ENCODE measurements at places on chromosomes 1 and 21.

- DNase-seq: peak; percentile 77
Measured at GRCh38 chr21:32382108-32382644, 10.6 kb downstream of the URB1 start.

DNA sequence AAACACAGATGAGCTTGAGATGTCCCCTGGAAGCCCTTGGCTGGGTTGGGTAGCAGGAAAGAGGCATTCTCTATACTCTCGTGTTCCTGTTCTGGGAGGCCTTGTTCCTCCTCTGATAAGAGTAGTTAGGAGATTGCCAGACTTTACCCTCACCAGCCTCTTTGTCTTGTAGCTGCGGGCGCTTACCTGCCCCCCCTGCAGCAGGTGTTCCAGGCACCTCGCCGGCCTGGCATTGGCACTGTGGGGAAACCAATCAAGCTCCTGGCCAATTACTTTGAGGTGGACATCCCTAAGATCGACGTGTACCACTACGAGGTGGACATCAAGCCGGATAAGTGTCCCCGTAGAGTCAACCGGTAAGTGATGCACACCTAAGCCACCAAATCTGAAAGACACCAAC lies 5.2 kb downstream of the AGO1 start:
- DNase-seq: no peak

- DNase-seq: no peak
Measured at GRCh38 chr1:42933610-42934491, 24.8 kb downstream of the SLC2A1 start.

GRCh38 chr1:12480748-12481362 lies 137.2 kb downstream of the DHRS3 start:
- DNase-seq: peak; percentile 74

GRCh38 chr1:192700834-192701271 lies 64.9 kb downstream of the RGS13 start:
- DNase-seq: peak; percentile 87

DNA sequence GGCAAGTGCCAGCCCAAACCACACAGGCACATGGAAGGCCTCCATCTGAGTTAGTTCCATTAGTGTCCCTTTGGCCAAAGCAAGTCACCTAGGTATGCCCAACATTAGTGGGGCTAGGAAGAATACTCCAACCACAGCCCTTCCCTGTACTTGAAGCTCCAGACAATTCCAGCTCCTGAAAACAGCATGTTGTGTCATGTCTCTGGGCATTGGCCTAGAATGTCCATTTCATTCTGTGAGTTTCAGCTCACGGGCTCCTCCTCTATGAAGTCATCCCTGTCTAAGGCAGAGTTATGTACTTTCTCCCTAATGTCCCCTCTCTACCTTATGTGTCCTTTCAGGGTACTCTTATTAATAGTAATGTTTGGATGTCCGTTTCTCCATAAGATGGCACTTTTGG lies 96.5 kb upstream of the SPATA6 start:
- no peak for DNase-seq

DNA sequence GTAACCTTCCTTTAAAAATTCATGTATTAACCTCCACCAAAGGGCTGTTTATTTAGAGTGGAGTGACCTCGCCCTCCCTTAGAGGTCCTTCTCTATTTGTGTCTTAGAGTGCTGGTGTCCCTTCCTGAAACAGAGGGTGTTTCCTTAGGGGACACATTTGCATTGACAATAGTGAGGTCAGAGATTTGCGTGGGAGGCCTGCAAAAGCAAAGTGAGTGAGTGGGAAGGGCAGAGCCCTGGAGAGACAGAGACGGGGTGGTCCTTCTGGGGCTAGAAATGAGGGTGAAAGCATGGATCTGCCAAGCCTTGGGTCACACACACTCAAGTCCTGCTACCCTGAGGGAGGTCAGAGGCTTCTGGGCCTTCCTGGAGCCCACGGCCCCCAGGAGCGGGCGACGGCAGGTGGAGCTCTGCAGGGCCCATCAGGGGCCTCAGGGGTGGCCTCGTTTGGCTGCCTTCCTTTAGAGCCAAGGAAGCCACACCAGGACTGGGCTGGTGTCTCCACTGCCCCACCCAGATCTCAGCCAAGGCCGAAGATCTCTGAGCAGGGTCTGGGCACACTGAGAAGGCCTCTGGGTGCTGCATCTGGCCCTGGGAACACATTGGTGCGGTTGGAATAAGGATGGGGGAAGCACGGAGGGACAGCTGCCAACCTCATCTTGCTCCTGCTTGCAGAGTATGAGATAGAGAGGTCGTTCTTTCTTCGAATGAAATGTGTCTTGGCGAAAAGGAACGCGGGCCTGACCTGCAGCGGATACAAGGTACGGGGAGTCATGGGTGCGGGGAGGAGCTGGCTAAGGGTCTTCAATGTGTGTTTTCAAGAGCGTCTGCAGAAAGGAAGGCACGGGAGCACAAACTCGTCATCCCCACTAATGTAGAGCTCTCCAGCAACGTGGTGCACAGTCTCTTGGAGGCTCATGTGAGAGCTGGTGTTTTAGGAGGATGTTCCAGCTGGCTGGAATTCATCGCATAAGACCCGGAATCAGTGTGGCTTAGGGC lies 23.8 kb downstream of the SIM2 start:
- no peak for DNase-seq

DNA sequence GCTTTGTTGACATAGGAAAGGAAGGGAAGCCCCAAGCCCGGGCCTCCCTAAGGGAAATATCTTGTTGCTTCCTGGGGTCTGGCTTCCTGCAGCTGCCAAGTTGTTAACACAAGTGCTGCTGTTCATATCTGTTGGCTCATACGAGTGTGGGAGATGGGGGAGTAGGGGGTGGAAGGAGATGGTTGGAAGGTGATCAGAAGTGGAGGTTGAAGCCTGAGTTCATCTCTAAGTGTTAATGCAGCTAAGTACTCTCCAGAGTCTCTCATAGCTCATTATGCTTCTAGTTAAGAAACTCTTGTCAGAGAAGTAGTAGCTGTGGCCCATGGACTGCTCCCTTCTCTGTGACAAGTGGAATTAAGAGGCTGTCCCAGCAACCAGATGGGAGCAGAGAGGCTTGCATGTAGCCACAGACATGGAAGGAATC lies 319.2 kb upstream of the SPAG17 start:
- no peak for DNase-seq

DNA sequence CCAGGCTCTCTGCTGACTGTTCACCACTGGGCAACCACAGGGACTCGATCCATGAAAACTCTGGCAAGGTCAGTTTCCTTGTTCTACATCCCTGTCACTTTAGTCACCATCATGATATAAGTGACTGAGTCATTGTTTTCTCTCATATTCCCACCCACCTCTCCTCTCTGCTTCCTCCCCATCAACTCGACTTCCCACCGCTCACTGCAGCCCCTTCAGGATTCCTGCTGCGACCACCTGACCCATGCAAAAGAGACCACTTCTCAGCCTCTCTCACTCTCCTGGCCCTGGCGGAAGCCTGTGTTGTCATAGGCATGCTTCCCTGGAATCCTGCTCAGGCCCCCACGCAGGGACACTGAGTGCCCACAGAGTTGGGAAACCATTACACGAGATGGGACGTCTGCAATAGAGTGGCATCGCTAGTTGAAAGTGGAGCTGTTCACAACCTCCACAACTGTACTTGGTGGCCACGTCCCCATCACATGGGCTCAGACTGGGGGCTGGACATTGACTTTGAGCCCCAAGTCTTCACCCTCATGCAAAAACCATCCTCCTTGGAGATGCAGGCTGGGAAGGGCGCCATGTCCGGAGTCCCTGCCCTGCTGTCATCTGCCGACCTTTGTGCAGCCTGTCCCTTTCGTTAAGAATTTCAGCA lies 1.8 kb upstream of the TFF2 start:
- DNase-seq: no peak

DNA sequence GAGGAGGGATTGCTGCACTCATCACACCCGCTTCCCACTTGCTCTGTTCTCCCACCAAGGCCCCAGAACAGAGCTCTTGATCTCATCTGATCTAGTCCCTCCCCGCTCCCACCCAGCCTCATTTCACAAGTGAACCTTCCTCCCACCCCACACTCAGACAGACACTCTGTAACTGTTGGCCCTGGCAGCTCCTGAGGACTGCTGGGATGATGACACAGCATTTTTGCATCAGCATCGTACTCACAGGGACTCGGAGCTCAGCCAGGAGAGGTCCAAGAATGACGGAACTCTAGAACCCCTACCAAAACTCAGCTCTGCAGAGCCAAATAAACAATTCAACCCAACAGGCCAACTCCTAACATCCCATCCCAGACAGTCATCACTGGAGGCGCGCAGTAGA lies 11.2 kb upstream of the ZNF124 start:
- no peak for DNase-seq

GRCh38 chr21:32733356-32733755 lies 5.5 kb upstream of the SYNJ1 start:
- no peak for DNase-seq

DNA sequence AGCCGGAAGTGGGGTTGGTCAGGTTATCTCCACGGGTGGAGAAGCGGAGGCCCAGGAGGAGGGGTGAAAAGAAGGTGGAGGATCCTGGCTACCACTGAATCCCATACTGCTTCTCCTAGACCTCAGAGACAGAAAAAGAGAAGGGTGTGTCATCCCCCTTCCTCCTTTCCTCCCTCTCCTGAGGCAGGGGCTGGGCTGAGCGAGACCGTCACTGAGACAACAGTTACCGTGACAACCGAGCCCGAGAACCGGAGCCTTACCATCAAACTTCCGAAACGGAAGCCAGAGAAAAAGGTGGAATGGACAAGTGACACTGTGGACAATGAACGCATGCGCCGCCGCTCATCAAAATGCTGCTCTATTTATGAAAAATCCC lies 42.1 kb upstream of the NBPF3 start:
- no peak for DNase-seq

GRCh38 chr21:31772674-31773555 lies 41.0 kb upstream of the SCAF4 start:
- DNase-seq: no peak

DNA sequence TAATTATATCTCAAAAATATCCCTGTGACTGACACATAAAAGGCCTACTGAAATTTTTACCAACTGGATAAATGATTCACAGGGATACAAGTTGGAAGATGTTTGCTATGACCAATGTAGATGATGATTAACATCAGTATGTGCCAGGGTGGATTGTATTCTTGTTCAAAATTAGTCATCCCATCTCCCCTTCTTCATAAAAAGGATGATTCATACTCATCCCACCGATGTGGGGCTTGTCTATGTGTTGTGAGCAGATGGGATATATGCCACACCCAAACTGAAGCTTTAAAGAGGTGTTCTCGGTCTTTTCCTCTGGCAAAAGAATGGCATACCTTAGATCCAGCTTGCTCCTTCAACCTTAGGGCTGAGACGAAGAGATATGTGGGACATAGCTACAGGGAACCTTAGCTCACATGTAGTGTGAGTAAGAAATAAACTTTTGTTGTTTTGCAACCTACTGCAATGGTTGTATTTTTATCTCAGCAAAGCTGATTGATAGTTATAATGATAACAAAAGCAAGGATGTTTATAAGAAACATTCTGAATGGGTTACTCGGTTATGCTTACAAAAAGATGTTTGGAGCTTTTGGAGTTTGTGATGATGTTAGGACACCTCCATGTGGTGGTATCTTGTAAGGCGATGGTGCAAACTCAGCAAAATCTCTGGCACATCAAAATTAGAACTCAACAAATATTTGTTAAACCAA lies 29.4 kb downstream of the SPATA17 start:
- peak; percentile 52 for DNase-seq

DNA sequence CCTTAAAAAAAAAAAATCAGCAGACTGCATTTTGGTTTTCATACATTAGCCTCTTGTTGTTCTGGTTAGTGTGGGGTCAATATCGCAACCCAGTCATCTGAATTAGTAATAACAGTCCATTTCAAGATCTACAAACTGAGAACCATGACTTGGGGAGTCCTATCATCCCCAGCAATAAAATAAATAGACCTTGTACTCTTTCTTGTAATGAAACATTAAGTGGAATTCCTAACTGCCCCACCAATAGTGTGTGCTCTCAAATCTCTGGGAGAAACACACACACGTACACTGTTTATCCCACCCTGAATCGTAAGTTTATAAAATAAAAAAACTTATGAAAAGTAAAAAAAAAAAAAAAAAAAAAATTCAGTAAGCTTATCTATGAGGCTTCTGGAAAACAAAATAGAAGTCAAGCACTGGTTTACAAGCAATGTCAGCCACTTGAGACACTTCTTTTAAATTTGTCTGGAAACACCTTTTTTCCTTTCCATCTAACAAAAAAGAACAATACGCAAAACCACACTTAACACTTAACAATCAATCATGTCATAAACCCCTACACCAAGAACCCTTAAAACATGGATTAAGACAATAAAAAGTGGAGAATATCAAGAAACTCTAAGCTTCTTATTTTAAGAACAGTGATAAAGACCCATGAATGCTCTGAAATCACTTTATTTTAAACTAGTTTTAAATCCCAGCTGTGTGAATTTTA lies 53.1 kb downstream of the PUM1 start:
- no peak for DNase-seq

- peak; percentile 54 for DNase-seq
Measured at GRCh38 chr1:174433451-174433850, 14.3 kb upstream of the GPR52 start.

GRCh38 chr21:33198346-33199099 lies 31.2 kb upstream of the IFNAR2 start:
- peak; percentile 63 for DNase-seq

GRCh38 chr1:181015251-181015615 lies 7.4 kb downstream of the STX6 start:
- no peak for DNase-seq

DNA sequence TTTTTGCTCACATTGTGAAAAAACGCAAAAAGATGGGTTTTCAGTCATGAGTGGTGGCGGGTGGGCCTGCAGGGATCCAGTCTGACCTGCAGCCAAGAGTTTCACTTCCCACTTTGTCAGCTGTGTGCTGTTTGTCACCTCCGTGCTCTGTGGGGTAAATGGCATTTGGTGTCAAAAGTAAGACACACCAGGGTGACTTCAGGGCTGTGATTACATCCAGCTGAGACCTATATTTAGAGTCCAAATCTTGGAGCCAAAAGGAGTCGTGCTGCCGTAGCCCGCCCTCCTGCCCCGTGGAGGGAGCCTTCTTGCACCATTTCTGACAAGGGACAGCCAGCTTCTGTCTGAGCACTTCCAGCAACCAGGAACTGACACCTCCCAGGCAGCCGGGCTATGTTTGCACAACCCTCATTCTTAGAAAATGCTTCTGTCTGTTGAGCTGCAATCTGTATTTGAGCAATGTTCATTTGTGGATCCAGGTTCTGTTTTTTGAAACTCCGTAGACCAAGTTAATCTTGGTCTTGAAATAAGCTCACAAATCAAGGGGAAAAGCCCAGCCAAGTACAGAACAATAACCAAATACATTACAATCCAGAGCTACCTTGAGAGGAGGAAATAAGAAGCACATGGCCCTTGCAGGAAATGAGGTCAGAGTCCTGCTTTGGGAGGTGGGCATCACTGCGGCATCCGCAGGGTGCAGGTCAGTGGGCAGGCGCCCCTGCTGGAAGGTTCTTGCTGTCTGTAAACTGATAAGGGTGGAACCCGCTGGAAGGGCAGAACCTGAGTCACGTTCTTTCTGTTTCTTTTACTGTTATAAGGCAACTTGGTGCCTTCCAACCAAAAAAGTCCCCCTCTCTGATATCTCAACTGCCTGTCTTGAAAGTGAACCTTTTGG lies 14.4 kb downstream of the ABCG1 start:
- peak; percentile 36 for DNase-seq

GRCh38 chr1:72482736-72483413 lies 200.5 kb upstream of the NEGR1 start:
- no peak for DNase-seq

GRCh38 chr1:26970810-26971209 lies 10.5 kb upstream of the KDF1 start:
- DNase-seq: no peak
